Activated CD8-positive, alpha-beta memory T cell treated with anti-CD3 and anti-CD28 coated beads for 48 hours (primary cell): ENCODE measurements at places on chromosomes 4 and X.

DNA sequence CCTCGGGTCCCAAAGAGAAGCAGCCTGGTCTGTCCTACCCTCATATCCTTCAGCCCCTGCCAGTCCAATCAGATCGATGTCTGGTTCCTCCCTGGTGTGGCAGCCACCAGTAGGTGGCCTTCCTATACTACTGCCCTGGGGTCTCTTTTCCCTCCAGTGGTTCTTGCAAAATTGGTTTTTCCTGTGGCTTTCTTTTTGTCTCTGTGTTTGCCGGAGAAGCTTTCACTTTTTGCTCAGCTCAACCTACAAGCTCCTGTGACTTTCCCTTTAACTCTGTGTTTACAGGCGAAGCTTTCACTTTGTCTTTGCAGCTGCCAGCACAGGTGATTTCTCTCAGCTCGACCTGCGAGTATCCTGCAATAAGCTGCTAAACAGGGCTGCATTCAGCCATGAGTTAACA is 46.8 kb downstream of the UGT2A3 start:
- DNase-seq = no peak

DNA sequence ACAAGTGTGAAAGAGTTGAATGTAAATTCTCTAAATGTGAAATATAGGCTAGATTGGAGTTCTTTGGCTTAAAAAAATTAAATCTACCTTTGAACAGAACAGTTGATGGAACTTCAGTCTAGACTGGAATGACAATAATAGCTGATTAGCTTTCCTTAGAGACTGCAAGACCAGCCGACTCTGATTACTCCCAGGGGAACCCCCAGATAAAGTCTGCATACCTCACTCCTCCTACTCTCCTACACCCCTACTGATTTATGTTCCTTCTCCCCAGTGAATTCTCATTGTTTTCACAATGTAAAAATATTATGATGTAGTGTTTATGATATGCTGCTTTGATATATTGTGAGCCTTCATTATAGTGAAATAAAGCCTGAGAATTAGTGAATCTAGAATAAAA is 241.3 kb downstream of the CFAP299 start:
- no peak for DNase-seq

- no peak for DNase-seq
Observed at GRCh38 chrX:50978920-50979682, 68.6 kb downstream of the BMP15 start.

GRCh38 chrX:138411048-138411447 is 300.5 kb downstream of the FGF13 start:
- no peak for DNase-seq

DNA sequence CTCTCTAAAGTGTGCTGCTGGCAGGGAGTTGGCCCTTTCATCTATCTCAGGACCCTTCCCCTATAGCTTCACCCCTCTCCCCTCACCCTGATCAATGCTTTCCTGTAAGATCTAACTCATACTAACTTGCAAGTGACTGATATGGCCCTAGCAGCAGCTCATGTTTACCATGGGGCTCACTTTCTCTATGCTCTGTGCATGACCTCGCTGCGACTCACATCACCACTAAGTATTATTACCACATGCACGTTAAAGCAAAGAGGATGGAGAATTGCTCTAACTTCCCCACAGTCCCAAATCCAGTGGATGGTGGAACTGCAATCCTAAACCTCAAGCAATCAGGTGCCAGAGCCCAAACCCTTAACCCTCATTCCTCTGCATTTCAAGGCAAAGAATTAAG is 626.6 kb downstream of the MID1IP1 start:
- DNase-seq = no peak

GRCh38 chr4:26432419-26432818 is 57.9 kb downstream of the CCKAR start:
- DNase-seq = no peak

DNA sequence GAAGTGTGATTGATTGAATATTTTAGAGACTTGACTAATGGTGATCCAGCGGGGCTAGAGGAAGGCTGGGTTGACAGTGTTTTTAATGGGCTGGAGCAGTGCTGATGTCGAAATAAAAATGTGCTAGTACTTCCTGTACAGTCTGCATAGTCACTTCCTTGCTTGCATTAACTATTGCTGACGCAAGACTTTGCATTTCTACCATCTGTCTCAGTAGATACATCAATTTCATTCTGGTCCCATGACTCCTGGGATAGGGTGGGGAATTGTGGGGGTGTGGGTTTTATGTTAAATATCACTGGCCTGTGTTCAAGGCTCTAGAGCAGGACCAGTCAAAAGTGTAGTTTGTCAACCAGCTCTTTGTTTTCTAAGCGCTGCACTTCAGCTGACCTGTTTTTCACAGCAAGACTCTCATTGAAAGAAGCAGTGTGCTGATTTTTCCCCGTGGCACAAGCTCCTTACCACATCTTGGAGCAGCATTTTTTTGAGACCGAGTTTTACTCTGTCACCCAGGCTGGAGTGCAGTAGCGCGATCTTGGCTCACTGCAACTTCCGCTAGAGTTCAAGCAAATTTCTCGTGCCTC is 35.2 kb upstream of the PHEX start:
- DNase-seq = no peak

DNA sequence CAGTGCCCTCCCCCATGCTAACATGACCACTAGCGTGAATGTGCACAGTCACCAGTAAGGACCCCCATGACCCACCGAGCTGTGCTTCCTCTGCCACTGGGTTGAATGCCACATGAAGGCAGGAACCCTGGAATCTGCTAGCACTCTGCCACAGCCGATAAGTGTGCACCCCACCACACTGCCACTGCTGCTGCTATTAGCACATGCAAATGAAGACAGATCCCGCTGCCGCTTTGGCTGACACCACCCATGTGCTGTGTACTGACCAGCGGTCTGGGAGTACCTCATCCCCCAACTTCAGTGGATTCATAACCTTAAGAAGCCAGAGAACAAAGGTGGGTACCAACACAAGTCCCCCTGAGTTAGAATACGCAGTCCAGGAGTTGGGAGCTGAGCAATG is 200.9 kb upstream of the ARHGEF9 start:
- DNase-seq = no peak

DNA sequence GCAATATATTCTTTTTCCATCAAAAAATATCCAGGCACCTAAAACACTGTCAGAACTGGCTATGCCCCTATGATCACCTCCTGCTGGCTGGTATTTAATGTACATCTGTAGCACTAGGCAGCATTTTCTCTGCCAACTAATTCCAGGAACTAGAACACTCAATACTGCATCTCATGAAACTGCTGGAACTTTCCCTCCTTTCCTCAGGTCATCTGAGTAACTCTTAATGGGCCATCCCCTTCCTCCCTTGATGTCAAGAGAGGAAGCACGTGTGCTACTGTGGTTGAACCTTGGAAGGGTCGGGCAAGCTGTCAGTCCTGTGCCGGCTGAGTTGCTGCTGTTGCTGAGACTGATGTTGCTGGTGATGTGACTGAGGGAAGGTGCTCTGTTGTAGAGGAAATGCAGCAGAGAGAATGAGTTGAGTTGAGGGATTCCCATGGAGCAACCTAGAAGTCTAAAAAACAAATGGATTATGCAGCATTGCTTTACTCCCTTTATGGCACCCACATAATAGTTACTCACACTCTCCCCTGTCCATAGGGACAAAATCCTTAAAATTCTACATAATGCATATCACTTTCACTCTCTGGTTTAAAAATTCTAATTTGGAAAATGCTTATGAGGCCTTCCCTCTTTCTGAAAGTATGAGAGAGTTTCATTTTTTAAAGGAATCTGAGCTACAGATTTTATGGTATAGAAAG is 39.5 kb downstream of the TMEM165 start:
- no peak for DNase-seq

- DNase-seq = peak; percentile 18
Observed at GRCh38 chr4:173752610-173753230, 222.7 kb upstream of the HAND2 start.

DNA sequence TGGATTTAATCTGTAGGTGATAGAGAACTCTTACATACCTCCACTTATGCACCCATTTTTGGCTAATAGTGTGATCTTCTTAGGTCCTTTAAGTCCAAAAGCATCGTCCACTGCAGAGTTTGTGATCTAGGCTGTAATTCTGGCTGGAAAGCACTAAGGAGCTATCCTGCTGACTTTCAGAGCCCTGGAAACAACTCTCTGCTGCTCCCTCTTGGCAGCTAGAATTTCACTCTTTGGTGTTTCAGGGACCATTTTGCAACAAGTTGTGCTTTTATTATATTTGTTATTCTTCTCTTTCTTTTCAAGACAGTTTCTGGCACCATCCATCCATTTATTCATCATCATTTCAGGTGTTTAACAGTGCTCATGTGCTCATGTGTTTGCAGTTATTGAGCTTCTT is 130.0 kb downstream of the RBM46 start:
- DNase-seq = no peak

- DNase-seq = no peak
Observed at GRCh38 chr4:151657896-151658295, 102.9 kb downstream of the GATB start.

DNA sequence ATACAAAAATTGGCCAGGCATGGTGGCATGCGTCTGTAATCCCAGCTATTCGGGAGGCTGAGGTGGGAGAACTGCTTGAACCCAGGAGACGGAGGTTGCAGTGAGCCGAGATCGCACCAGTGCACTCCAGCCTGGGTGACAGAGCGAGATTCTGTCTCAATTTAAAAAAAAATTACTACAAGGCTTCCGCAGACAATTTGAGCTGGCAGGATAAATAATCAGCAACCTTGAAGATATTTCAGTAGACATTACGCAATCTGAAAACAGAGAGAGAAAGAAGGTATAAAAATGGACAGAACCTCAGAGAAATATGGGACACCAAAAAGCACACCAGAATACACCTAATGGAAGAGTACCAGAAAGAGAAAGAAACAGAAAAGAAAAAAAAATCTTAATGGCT is 25.3 kb downstream of the HS6ST2 start:
- no peak for DNase-seq

DNA sequence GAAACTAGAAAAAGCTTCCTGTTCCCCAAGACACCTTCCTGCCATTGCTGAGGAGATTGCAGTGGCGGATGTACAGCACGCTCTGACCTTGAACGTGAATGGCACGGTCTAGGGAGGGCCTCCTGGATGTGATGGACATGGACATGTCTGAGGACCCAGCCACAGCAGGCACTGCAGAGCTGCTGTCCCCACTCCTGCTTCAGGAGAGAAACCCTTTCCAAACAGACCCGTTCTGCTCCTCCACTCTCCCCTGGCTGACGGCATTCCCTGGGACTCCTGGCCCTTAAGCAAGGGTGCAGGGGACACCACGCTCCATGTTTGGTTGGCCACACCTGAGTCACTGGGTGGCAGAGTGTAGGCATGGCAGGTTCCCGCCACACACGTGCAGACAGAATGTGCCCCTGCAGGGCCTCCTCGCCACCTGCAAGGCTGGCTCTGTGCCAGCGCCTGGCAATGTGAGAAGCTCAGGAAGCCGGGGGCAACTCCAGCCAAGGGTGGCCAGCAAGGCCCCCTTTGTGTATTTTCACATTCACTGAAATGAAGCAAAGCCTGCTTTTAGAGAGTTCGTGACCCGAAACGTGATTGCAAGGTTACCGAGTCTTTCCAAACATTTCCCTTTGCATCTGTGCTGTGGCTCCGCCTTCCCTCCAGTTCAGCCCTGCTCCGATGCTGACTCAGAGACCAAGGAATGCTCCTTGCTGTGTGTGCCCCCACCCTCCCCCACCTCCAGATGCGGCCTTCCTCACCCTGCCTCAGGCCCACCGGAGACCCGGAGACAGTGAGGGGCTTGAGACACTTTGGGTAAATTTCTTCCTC is 46.1 kb downstream of the HTRA3 start:
- no peak for DNase-seq

GRCh38 chr4:19728773-19729172 is 522.9 kb upstream of the SLIT2 start:
- DNase-seq = no peak

DNA sequence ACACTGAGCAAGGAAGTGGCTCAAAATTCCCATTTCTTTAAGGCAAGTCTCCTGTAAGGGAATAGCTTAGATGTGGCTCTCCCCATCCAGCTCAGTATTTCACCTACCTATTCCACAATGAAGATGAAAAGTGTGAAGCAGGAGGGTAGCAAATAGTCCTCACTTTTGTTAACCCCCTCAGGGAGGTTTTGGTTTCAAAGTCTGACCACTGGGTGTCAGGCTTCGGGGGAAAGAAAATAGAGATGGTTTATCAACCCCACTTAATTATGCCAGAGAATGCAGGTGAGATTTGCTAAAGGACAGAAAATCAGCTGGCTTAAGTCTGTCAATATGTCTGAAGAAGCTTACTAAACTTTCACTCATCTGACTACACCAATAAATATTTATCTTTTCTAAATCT is 69.5 kb downstream of the DHX15 start:
- no peak for DNase-seq

- DNase-seq = no peak
Observed at GRCh38 chr4:59068722-59069418, 1958.7 kb upstream of the IGFBP7 start.

DNA sequence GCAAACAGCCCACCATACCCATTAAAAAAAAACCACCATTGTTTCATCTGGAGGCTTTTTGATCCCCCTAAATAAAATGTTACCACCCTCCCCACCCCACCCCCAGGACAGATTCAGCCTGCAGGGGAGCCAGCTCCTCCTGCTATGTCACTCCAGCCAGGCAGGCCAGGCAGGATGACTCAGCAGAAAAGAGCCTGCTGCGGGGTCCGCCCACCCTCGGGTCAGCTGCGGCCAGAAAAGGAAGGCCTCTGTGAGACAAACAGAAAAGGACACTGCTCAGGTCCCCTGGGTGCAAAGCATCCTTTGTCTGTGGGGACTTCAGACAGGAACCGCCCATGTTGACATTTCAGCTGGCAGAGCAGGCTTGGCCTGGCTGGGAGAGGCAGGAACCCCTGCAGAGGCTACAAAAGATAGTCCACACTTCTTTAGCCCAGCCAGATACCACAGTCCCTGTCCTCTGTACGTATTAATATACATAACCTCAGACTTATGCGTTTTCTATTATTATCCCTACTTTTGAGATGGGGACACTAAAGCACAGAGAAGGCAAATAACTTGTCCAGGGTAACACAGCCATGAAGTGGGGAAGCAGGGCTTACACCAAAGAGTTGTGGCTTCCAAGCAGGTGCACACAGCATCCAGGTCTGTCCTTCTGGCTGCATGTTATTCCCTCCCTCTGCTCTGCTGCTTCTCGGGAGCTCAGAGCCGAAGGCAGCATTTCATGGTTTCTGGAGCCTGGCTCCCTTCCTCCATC is 147.7 kb downstream of the CPEB2 start:
- DNase-seq = no peak
